Central memory CD8-positive, alpha-beta T cell (primary cell): ENCODE measurements at places on chromosomes 2 and 18.

- peak overlapping the region; percentile 78 for H3K4me3 ChIP-seq
- peak overlapping the region; percentile 98 for H3K27ac ChIP-seq
- no peaks in the 10 kb centered on the region for H3K27me3 ChIP-seq
- DNase-seq: no peak
- H3K4me1 ChIP-seq: peaks cover 62% of the 10 kb centered on the region
Measured at GRCh38 chr2:174599310-174599921, 1.8 kb upstream of the WIPF1 start.

DNA sequence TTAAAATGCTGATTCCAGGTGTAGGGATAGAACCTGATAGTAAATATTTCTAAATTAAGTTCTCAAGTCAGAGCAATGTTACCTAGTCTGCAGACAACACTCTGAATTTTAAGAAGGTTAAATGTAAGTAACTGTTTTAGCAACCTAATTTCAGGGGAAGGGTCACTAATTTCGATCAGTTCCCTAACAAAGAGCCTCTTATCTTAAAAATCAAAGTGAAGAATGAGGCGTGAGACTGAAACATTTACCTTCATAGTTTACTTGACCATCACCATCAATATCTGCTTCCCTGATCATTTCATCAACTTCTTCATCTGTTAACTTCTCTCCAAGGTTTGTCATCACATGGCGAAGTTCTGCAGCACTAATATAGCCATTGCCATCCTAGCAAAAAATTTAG lies 6.4 kb upstream of the STPG4 start:
- no peaks in the 10 kb centered on the region for H3K27me3 ChIP-seq
- peaks cover 48% of the 10 kb centered on the region for H3K4me1 ChIP-seq
- no peak overlapping the region for H3K27ac ChIP-seq
- DNase-seq: no peak
- peaks cover 60% of the 10 kb centered on the region for H3K36me3 ChIP-seq

DNA sequence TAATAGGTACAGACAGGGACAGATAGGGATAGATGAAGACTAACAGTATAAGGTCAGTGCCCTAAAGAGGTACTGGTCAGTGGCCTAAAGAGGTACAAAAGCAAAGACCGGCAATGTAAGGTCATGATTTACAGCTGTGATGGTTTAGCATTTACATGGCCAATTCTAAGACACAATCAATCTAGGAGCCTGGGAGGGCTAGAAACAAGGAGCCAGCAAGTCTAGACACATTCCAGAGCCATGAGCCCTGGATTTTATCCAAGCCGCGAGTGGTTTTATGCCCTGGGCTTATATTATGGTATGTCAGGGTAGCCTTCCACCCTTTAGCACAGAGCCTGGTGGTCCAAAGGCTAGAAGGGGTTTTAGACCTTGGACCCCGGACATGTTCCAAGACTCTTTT lies 124.2 kb downstream of the CBLN2 start:
- H3K27me3 ChIP-seq: no peaks in the 10 kb centered on the region
- H3K4me1 ChIP-seq: no peaks in the 10 kb centered on the region
- no peak overlapping the region for H3K4me3 ChIP-seq
- no peak for DNase-seq

- H3K4me1 ChIP-seq: no peaks in the 10 kb centered on the region
Measured at GRCh38 chr2:138676619-138677021, 103.6 kb downstream of the NXPH2 start.

DNA sequence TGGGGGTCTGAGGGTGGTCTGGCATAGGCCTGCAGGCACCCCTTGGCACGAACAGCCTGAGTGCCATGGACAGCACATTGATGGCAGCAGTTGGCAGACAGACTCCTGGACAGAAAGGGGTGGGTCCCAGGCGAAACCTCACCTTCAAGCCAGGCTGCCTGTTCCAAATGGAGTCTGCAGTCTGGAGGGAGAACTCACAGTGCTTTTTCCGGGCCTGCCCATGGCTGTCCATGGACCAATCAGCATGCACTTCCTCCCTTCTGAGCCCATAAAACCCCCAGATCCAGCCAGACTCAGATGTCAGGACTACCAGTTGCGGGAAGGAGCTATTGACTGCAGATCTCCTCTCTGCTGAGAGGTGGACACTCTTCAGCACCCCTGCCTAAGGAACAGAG lies 694.6 kb upstream of the ACVR2A start:
- H3K4me1 ChIP-seq: no peaks in the 10 kb centered on the region
- DNase-seq: no peak
- H3K27ac ChIP-seq: no peak overlapping the region
- no peak overlapping the region for H3K4me3 ChIP-seq
- H3K36me3 ChIP-seq: no peaks in the 10 kb centered on the region

GRCh38 chr2:112065966-112066365 lies 10.9 kb downstream of the TMEM87B start:
- DNase-seq: no peak
- H3K27ac ChIP-seq: no peak overlapping the region
- no peaks in the 10 kb centered on the region for H3K27me3 ChIP-seq
- H3K4me3 ChIP-seq: no peak overlapping the region
- H3K36me3 ChIP-seq: peaks cover 38% of the 10 kb centered on the region

GRCh38 chr2:112242384-112242783 lies 12.5 kb downstream of the ZC3H8 start:
- H3K4me1 ChIP-seq: peaks cover 12% of the 10 kb centered on the region
- no peak for DNase-seq
- peaks cover 14% of the 10 kb centered on the region for H3K36me3 ChIP-seq
- H3K4me3 ChIP-seq: no peak overlapping the region
- no peaks in the 10 kb centered on the region for H3K27me3 ChIP-seq
- H3K27ac ChIP-seq: no peak overlapping the region

DNA sequence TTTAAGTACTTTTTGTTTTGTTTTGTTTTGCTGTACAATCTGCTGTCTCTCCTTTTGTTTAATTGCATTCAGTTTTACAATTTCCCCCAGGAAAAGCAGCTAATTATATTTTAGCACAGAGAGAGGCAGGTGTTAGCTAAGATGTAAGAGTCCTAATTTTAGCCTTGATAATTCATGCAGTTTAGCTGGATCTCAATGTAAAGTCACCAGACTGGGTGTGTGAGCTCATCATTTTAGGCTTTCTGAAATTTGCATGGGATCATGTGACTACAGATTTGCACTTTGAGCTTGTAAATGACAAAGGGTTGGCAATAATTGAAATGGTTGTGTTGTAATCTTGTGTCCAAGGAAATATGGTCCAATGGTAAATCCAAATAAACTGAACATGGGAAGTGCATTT lies 68.5 kb downstream of the ETAA1 start:
- no peak for DNase-seq
- no peak overlapping the region for H3K27ac ChIP-seq
- H3K4me3 ChIP-seq: no peak overlapping the region
- peaks cover 7% of the 10 kb centered on the region for H3K27me3 ChIP-seq
- no peaks in the 10 kb centered on the region for H3K4me1 ChIP-seq

DNA sequence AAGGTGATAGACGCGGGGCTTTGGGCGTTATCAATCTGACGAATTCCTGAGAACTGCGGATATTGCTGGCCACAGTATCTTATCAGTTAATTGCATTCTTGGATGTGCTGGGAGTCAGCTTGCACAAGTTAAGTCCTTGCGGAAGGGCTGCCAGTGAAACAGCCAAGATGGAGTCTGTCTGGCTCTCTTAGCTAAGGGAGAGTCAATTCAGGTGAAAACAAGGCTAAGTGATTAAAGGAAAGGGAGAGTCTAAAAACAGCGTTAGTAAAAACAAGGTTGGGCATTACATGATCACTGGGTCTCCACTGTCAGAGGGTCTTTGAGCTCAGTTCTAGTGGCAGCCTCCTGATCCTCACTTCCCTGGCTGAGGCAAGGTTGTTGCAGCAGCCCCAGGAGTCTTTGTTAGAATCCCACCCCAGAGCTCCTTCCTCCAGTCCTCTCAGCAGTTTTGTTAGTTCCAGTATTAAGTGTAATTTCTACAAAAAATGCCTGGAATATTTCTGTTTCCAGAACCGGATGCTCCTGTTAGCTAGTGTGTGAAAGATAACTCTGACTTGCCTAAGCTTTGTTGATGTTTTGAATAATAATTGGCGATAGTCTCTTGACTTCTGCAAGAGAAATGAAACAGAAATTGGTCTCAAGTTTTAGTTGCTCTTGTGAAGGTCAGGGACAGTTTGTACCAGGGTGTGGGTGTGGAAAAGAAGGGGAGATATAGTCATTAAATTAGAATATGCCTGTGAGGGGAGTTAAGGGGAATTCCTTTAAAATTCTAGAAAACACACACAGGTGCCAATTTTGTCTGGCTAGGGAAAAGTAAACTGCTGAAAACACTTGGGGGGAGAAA lies 10.6 kb downstream of the CFLAR start:
- peaks cover 83% of the 10 kb centered on the region for H3K4me1 ChIP-seq
- H3K4me3 ChIP-seq: peak overlapping the region; percentile 89
- no peaks in the 10 kb centered on the region for H3K27me3 ChIP-seq
- peak overlapping the region; percentile 99 for H3K27ac ChIP-seq
- H3K36me3 ChIP-seq: peaks cover 56% of the 10 kb centered on the region

GRCh38 chr2:51201295-51201694 lies 169.4 kb upstream of the NRXN1 start:
- DNase-seq: no peak
- H3K4me3 ChIP-seq: no peak overlapping the region
- H3K27me3 ChIP-seq: no peaks in the 10 kb centered on the region
- H3K27ac ChIP-seq: no peak overlapping the region
- H3K4me1 ChIP-seq: no peaks in the 10 kb centered on the region
- H3K36me3 ChIP-seq: no peaks in the 10 kb centered on the region

DNA sequence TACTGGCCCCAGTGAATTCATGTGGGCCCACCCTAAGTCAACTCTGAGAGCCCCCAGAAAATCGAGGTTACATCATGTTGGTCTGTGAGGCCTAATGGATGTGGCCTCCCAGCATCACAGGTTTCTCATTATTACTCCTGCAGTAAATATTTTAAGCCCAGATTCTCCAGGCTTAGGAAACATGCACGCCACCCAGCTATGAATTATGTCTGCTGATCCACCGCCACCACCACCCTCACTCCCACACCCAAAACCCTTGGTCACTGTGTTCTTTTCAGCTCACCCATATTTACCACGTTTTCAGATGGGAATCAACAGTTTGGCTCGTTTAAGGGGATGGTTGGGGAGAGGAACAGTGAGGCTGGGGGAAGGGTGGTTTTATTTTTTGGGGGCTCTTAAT lies 128.6 kb downstream of the NCK2 start:
- H3K4me1 ChIP-seq: peaks cover 73% of the 10 kb centered on the region
- DNase-seq: no peak
- peak overlapping the region; percentile 81 for H3K27ac ChIP-seq

- no peak for DNase-seq
- no peak overlapping the region for H3K4me3 ChIP-seq
- H3K4me1 ChIP-seq: peaks cover 14% of the 10 kb centered on the region
- H3K36me3 ChIP-seq: peaks cover 6% of the 10 kb centered on the region
- H3K27me3 ChIP-seq: no peaks in the 10 kb centered on the region
Measured at GRCh38 chr2:15241201-15241600, 319.9 kb downstream of the NBAS start.

DNA sequence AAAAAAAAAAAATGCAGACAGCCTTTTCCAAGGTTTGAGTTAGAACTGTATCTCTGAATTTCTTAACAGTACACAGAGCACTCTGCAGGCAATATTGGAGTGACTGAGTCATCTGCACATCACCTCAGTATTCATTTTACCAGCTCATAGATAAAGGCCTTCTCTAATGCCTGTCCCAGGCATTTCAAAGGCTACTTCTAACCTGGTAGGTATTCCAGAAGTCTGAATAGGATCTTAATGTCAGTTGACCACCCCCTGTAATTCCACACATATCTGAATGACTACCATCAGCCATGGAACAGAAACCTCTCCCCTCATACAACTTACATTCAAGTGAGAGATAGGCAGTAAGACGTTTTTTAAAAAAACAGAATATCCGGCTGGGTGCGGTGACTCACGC lies 9.0 kb downstream of the METTL21A start:
- no peak overlapping the region for H3K4me3 ChIP-seq
- H3K27me3 ChIP-seq: no peaks in the 10 kb centered on the region
- H3K4me1 ChIP-seq: peaks cover 8% of the 10 kb centered on the region
- no peak for DNase-seq
